Stimulated activated CD4-positive, alpha-beta T cell treated with anti-CD3 and anti-CD28 coated beads, Interleukin-2, amount 100 ng/mL, for 48 hours (primary cell): ENCODE measurements at places on chromosomes 16 and 17.
A peak's percentile ranks its signal among the peaks of the same experiment; 100 is the strongest.

- no peak for DNase-seq
These were observed 234.9 kb upstream of the CIBAR2 start for GRCh38 chr16:85347213-85347591.

- DNase-seq = no peak
These were observed 690.5 kb downstream of the KCNJ2 start for GRCh38 chr17:70859829-70860228.

GRCh38 chr17:11324846-11325420 is 83.9 kb downstream of the SHISA6 start:
- DNase-seq = no peak

DNA sequence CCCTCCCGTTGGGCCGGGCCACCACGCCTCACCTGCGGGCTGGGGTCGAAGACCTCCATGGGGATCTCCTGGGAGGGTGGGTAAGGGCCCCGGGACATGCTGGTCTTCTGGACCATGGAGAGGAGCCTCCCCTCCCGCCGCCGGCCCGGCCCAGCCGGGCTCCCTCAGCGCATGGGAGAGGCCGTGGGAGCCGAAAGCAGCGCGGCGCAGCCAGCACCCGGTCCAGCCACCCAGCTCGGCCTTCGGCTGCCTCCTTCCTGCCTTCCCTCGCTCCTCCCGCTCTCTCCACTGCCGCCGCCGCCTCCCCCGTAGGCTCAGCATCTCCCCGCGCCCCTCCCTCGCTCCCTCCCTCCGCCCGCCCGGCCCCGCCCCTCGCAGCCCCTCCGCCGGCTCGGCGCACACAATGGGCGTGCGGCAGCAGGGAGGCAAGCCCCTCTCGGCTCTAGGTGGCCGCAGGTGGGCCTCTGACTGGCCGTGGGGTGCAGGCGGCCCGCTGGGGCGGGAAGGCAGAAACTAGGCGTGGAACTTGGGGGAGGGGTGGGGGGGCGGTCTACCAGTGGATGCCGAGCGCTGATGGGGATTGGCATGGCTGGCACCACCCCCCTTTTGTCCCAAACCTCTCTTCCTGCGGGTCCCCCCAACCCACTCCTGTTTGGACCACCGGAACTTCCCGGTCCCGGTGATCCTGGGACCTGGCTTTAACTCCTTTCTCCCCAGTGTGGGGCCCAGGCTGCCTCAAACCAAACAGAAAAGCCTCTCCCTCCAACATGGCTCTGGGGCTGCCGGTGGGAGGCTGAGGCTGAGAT is at the start of gene CACNB1:
CACNB1 (minus strand) TSS at position 290 of the 806 bp plus-strand sequence; CDS start at position 116, 174 bp downstream.
- peak; percentile 59 for DNase-seq

DNA sequence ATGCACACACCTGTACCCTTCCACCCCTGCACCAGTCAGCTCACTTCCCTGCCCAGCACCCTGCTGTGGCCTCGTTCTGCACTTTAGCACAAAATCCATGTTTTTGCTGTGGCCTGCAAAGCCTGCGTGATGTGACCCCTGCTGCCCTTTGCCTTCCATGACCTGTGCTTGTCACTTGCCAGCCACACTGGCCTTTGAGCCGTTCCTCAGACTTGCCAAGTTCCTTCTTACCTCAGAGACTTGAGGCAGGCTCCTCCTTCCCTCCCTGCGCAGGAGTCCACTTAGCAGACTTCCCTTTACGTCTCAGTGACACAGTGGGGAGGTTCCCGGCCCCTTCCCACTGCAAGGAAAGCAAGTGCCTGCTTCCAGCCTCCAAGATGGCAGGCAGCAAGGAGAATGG is 134.7 kb downstream of the SNX29 start:
- no peak for DNase-seq

GRCh38 chr17:1374431-1375177 is 25.4 kb downstream of the YWHAE start:
- no peak for DNase-seq

GRCh38 chr17:52537421-52537820 is 378.9 kb upstream of the CA10 start:
- DNase-seq = no peak

DNA sequence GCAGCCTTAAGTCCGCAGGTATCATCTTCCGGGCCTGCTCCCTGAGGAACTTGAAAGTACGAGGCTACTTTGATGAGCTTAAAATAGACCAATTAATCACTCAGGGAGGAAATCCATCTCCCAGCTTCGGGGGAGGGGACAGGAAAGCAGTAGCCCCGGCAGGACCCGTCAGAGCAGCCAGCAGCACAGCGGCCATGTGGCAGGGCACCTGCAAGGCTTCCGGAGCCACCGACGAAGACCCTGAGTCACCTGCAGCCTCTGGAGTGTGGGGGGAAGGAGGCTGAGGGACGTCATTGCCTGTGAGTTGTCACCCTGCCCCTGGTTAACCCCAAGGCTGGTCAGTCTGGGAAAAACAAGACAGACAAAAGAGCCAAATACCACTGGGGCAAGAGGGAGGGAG is 4.4 kb upstream of the CYB561 start:
- no peak for DNase-seq
